Hematopoietic multipotent progenitor cell treated with erythropoietin and hydrocortisone succinate and interleukin-3 and kit ligand, for 8 days (in vitro differentiated cells): ENCODE measurements at places on chromosomes 4 and X.

DNA sequence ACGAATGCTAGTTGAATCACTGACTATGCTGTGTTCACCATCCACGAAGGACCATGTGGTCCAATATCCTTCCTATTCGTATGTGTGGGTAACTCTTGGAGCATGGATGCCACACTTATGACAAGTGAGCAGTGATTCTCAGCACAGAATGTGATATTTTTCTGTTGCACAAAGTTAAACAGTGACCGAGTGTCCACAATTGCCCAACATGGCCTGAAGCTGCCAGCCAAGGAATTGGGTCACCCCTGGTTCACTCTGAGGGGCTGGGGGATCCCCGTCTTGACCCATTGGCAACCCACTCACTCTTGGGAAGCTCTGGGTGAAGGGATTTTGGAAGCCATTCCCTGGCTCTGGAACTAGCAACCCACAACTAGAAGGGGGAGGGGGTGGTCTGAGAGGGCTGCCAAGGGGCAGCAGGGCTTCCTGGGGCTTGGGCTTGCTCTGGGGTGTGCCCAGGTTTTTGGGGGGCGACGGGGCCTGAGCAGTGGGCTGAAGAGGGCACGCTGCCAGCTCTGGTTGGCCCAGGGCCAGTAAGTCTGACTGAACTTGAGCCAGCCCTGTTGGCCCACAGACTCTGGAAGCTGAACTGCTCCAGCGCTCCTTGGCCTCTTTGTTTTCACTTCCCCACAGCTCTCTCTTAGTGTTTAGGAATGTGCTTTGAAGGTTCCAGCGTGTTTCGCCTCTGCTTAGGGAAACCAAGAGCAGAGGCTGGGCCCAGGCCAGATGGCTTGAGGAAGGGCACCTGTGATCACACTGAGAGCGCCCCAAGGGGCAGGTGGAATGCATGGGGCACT, 43.1 kb upstream of the BCOR start:
- DNase-seq: no peak

DNA sequence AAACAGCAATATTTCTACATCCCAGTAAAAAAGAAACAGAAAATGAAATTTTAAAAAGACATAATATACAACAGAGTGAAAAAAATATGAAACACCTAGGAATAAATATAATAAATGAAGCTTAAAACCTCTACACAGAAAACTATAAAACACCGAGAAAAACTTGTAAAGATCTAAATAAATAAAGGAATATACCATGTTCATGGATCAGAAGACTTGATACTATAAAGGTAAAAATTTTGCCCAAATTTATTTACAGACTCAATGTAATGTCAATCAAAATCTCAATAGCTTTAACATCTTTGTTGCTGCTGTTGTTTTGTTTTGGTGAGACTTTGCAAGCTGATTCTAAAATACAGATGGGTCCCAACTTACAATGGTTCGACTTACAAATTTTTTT, 5.7 kb downstream of the TBC1D9 start:
- DNase-seq: no peak

- no peak for DNase-seq
Measured at GRCh38 chr4:171817026-171817425, 3.8 kb downstream of the GALNTL6 start.

DNA sequence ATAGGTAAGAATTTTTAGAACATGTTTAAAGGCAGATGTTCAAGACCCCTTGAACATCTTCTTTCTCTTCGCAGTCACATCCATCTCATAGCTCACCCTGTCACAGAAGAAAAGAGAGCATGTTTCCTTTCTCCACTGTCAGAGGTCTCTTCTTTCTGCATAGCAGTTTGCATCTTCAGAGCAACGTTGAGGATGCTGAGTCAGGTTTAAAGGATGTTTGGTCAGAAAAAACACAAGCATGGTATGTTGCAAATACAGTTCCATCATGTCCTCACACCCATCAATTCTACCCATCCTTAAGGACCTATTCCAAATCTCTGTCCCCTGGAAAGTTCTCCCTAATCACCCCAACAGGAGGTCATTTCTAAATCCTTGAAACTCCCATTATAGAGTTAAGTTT, 84.8 kb downstream of the STOX2 start:
- DNase-seq: no peak

DNA sequence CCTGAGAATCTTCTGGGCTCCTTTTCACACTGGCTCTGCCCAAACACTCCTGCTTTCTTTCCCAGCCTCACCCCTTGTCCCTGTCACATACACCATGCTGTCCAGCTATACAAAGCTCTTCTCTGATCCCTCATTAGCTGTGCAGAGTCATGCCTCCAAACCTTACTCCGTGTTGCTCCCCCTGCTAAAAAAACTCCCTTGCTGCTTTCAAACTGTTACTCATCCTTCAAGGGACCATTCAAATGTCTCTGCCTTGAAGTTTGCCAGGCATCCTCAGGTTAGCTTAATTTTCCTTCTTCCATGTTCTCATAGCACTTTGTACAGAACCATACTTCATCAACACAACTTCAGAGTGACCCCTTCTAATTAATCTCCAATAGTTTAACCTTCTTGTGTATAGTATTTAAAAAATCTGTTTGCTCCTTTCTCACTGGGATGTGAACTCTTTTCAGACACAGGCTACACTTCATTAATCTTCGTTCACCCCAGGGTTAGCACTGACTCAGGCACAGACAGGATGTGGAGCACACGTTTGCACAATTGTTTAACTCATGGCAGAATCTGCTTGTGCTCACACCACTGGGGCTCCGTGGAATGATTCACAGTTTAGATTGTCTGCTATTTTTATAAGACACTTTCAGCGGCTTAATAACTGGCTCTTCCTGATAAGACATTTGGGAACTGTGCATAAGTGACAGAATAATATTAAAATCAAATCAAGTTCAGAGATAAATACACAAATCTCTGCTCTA, 21.4 kb upstream of the SEL1L3 start:
- DNase-seq: no peak

DNA sequence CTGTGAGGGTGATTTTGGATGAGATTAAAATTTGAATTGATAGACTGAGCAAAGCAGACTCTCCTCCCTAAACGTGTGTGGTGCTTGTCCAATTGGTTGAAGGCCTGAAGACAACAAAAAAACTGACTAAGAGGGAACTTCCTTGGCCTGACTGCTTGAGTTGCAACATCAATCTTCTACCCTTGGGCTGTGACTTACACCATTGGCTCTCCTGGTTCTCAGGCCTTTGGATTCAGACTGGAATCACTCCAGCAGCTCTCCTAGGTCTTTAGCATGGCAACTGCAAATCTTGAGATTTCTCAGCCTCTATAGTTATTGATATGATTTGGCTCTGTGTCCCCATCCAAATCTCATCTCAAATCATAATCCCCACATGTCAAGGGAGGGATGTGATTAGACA, 49.7 kb upstream of the IGFBP7 start:
- DNase-seq: no peak

- DNase-seq: no peak
Measured at GRCh38 chr4:169345316-169345721, 74.6 kb upstream of the SH3RF1 start.

DNA sequence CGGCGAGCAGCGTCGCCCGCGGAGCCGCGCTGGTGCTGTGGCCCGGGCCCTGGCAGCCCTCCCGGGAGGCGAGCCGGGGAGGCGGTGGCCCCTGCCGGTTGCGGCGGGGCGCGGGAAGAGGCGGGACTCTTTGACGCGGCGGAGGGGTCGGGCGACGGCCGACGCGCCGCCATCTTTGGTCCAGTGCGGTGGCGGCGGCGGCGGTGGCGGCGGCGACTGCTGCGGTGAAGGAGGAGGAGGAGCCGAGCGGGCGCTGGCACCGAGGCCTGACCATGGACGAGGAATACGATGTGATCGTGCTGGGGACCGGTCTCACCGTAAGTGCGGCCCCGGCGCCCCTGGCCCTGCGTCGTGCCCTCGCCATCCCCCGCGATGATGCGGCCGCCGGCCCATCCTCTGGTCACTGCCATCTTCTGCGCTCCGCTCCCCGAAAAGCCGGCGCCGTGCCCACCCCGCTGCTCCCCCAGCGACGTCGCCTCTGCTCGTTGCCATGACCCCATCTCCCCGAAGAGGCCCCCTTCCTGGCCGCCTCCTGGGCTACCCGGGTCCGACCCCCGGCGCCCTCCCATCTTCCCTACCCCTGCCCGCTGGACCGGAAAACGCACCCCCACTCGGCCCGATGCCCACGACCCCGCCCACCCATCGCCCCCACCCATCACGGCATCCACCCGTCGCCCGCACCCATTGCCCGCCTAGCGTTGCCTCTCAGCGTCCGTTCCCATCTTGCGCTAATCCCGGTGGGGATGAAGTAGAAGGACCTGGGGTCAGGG, at the start of gene GDI1:
GDI1 (plus strand) TSS at position 172 of the 770 bp plus-strand sequence; CDS start at position 273, 101 bp downstream.
- DNase-seq: peak; percentile 30

- DNase-seq: no peak
Measured at GRCh38 chr4:68717999-68718398, 47.5 kb upstream of the UGT2B15 start.

- no peak for DNase-seq
Measured at GRCh38 chr4:138398322-138398721, 156.2 kb upstream of the SLC7A11 start.

GRCh38 chr4:10084651-10085358, 31.8 kb downstream of the WDR1 start:
- DNase-seq: no peak

- no peak for DNase-seq
Measured at GRCh38 chrX:3514996-3515395, 168.5 kb upstream of the MXRA5 start.

DNA sequence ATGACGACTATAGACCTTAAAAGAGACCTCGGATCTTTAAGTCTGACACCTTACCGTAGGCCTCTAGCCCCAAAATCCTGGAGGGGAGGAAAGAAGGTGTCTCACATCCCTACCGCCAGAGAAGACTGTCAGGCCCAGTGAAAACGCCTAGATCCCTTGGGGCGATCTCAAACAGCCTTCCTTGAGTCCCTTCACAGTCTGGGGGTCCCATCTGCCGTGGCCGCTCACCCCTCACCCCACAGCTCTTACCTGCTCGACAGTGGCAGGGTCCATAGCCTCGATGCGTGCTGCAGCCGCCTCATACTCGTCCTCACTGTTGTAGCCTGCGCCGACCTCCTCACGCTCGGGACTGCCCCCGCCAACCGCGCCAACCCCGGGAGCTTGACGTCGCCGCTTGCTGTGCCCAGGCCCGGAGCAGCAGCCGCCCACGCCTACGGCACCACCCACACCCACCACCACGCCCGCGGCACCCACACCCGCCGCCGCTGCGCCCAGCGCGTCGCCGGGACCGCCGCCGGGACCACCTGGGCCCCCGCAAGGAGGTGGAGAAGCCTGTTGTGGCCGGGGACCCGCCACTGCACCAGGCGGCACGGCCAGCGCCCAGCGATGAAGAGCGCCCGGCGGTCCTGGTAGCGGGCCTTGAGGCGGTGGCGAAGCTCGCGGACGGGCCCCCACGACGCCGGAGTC, 536 bp downstream of the OTUD5 start:
- DNase-seq: peak; percentile 42

GRCh38 chr4:67470871-67471270, 74.4 kb downstream of the CENPC start:
- DNase-seq: no peak

DNA sequence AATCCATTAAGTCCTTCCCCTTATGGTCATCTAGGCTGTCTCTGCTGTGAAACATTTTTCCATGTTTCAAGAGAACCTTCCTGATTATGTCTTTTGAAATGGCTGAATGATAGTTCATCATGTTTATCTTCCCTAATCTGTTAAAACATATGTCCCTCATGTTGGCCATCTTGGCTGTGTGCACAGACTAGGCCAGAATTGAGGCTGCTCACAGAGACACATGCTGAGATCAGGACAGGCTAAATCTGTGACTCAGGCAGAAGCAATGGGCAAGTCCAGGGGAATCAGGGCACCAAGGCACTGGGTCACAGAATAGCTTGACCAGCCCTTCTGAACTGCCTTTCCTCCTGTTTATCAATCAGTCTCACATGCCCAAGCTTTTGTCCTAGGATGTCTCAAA, 78.3 kb downstream of the FHDC1 start:
- DNase-seq: peak; percentile 49

- DNase-seq: no peak
Measured at GRCh38 chr4:31106419-31106818, 386.2 kb downstream of the PCDH7 start.

- DNase-seq: no peak
Measured at GRCh38 chr4:39157520-39157919, 24.8 kb upstream of the WDR19 start.

DNA sequence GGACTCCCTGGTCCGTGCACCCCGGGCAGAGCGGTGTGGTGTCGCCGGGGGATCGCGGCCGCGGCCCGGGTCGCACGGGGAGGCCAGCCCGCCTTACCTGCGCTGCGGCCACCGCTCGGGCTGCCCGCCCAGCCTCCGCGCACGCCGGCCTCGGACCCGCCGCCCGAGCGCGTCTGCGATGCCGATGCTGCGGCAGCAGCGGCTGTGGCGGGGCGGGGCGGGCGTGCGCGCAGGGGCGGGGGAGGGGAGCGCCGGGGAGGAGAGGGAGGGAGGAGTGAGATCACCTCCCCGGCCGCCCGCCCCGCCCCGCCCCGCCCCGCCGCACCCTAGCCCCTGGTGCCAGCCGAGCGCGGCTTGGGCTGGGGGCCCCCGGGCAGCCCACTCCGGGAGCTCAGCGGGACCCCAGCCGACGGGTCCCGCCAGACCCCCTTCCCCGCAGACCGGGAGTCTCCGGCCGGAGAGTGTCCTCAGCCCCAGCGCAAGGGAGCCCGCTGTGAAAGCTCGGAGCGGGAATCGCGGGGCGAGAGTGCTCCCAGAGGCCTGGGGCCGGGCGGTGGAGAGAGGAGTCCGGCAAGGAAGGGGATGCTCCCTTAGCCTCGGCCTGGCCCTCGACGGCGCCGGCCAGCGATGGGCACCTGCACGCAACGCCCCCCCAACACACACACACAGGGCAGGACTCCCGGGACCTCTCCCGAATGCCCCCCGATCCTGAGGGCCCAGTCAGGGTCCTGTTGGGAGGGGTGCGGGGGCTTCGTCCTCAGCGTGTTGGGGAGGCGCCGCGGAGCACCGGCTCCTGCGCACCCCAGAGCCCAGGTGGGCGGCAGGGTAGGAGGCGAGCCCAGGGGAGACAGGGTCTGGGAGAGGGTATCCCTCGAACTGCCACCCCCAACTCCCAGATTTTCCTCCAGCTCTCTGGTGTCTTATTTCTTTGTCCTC, at the start of gene L1CAM:
L1CAM (minus strand) TSS at position 206 of the 936 bp plus-strand sequence. CDS start 10,337 bp downstream, outside the sequence.
- no peak for DNase-seq

DNA sequence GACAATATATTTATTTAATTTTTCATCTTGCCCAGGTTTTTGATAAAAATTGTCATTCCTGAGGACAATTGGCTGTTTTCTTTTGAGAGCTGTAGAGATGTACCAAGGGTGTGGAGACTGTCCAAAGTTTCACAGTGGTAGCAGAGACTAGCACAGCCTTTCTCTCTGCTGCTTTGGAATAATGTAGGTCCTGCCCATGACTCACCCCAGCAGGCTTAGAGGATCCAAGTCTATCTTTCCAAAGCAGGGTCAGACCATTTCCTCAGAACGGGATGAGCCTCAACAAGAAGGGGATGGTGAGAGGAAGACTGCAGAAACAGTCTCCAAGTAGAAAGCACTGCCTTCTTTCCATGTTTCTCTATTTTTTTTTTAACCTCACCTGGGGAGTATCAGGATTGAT, 131.5 kb upstream of the RPL34 start:
- no peak for DNase-seq

GRCh38 chr4:25914670-25915352, 791 bp downstream of the SMIM20 start:
- DNase-seq: no peak

GRCh38 chrX:13515211-13515930, 54.0 kb upstream of the EGFL6 start:
- no peak for DNase-seq

GRCh38 chr4:101295691-101296090, 51.6 kb downstream of the PPP3CA start:
- no peak for DNase-seq
